Epithelial cell of prostate (primary cell): ENCODE measurements at places on chromosomes 16 and 17.

DNA sequence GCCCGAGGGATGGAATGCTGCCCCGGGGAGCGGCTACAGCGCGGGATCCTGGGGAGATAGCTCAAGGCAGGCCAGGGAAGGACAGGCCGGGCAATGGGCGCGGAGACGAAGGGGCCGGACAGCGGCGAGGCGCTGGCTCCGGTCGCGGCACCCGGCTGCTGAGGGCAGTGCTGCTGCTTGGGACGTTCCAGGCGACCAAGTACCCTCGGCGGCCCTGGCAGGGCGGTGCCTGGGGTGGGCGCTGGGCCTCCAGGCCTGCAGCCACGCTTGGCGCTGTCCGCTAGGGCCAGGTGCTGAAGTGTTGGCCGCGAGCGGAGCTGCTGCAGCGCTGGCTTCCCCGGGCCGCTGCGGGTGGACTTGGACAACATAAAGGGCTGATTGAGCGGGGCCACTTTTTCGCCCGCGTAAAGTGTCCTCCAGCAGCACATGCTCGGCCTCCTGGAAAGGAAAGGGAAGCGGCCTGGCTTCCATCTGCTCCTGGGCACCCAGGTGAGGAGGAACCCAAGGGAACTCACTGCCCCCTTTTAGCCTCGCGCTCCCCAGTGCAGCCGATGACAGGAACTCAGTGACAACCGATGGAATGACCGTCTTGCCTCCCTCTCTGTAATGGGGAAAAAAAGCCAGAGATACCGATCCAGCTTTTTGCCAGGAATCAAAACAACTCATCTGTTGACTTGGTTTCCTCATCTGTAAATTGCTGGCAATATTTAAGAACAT lies 23.7 kb downstream of the CLEC3A start:
- DNase-seq: no peak

GRCh38 chr17:50102164-50102991 lies 7.2 kb downstream of the PDK2 start:
- no peak for DNase-seq

GRCh38 chr17:55167024-55167725 lies 97.6 kb upstream of the HLF start:
- DNase-seq: no peak

- DNase-seq: no peak
These were observed 320.8 kb downstream of the FOXL1 start for GRCh38 chr16:86899151-86899550.

DNA sequence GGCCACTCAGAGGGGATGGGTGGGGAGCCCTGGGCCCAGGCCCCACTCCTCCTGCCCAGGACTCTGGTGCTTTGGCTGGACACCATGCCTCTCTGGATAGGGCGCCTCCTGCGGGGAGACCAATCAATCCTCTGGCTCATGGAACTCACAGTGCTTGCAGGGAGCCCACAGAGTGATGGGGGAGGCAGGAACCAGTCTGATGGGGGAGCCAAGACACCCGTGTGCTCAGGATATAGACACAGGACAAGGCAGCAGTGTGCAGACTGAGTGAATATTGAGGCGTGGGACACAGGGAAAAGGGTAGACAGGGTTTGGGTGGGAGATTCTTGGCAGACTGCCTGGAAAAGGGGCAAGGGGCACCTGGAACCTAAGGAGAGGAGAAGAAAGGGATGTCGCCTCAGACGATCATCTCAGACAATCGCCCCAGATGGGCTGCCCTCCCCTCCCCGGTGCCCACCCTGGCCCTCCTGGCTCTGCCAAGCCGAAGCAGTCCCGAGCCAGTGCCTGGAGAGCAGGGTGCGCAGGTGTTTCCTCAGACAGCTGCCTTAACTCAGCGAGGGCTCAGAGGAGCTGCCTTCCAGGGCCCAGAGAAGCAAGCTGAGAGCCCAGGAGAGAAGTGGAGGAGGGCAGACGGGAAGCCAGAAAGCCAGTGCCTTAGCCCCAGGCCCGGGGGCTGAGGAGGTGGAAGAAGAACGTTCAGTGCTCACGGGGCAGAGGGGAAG lies 37.4 kb upstream of the DLX4 start:
- no peak for DNase-seq

DNA sequence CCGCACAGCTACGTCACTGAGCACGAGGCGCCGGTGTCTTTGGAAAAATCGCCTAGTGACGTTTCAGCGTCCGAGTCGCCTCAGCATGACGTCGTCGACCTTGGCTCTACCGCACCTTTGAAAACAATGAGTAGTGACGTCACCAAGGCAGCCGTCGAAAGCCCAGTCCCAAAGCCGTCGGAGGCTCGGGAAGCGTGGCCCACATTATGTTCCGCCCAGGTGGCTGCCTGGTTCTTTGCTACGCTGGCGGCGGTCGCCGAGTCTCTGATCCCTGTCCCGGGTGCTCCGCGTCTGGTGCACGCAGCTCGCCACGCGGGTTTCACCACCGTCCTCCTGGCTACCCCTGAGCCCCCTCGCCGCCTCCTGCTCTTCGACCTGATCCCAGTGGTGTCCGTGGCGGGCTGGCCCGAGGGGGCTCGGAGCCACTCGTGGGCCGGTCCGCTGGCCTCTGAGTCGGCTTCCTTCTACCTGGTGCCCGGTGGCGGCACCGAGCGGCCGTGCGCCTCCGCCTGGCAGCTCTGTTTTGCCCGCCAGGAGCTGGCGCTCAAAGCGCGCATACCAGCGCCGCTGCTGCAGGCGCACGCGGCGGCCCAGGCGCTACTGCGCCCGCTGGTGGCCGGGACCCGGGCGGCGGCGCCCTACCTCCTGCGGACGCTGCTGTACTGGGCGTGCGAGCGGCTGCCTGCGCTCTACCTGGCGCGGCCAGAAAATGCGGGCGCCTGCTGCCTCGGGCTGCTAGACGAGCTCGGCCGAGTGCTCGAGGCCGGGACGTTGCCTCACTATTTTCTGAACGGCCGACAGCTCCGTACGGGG lies 1.5 kb downstream of the TMEM102 start:
- DNase-seq: peak; percentile 72

DNA sequence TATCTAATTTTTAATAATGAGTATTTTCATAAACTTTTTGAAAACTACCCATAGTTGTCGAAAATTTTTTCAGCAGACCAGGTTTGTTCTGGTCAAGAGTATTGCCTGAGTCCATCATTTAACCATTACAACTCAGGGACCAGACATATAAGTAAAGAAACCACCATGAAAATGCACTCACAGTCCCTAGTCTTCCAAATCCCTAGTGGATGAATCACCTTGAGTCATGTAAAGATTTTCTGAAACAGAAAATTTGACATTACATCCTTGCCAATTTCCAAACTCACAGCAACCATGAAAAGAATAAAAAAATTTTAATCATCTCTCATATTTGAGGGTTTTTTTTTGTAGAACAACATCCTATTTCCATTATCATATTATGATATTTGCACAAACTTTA lies 1337.5 kb upstream of the CDH8 start:
- no peak for DNase-seq

GRCh38 chr17:69539274-69539673 lies 124.8 kb downstream of the MAP2K6 start:
- no peak for DNase-seq

- no peak for DNase-seq
These were observed 3.6 kb downstream of the CYB5D2 start for GRCh38 chr17:4146641-4147040.

- no peak for DNase-seq
These were observed 126.6 kb downstream of the TMEM132E start for GRCh38 chr17:34706029-34706428.

DNA sequence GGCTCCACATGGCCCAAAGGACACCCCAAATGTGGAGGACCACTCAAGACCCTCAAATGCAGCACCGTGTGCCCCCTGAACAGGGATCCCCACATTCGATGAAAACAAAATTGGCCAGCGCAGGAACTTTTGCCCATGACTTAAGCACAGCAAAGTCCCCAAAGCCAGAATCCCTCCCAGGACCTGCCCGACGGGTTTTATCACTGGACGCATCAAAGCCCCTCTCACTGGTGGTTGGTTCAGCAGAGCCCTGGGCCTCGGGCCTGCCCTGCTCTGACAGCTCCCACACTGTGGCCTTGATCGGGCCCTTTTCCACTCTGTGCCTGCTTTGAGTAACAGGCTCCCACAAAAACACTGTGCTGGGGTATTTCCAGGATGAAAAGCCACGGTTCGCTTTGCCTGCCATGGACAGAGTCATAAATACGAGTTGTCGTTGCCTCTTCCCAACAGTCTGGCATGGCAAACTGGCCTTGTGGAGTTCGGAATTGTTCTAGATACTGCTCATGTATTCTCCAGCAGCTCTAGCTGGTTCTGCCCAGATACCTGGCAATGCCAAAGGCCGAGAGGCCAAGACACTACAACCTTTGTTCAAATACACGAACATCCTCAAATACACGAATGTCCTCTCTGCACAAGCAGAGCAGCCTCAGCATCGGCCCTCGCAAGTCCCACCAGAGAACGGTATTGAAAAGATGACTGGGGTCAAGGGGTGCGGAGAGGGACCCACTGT lies 46.4 kb downstream of the TBC1D16 start:
- no peak for DNase-seq

DNA sequence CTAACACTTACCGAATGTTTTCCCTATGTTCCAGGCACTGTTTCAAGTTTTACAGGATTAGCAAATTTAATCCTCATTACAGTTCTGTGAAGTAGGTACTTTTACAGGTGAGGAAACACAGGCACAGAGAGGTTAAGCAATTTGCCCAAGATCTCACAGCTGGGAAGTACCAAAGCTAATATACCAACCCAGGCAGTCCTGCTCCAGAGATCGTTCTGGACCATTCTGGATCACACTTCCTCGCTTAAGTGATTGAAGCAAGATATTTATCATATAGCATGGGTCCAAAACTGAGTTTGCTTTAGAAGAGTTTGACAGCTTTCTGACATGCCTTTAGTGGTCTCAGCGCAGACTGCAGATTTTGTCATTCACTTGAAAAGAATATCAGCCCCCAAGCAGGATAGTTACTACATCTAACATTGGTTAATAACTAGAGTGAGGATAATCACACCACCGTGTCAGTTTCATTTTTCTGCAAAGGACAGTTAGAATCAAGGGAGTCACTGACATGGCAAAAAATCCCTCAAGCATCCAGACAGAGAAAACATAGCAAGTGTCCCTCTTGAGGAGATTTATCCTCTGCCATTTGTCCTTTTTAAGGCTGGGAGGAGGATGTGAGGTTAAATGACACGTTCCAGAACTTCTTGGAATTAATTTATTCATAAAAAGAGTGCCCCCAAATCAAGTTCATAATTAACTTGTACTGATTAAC lies 5.1 kb downstream of the HS3ST3B1 start:
- DNase-seq: no peak

DNA sequence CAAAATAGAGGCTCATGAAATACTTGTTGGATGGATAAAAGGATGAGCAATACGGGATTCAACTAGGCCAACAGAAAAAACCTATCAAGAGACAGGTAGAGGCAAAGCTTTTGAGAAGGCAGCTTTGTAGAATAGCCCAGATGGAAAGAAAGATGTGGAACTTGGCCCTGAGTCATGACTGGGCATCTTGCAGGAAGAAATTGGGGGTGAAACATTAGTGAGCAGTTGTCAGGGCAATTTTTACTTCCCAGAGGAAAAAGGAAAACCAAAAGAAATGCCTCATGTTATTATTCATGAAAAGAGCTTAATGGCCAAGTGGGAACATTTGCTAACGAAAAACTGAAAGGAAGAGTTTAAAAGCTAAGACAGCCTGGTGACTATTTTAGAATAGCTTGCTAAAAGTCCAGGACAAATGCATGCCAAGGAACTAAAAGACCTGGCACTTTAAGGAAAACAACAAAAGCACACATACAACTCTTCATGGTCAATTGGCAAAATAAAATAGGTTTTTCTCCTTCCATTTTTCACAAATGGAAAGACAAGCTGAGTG lies 180.1 kb downstream of the HS3ST3A1 start:
- DNase-seq: no peak

GRCh38 chr17:40516581-40517285 lies 15.3 kb upstream of the TNS4 start:
- DNase-seq: no peak

DNA sequence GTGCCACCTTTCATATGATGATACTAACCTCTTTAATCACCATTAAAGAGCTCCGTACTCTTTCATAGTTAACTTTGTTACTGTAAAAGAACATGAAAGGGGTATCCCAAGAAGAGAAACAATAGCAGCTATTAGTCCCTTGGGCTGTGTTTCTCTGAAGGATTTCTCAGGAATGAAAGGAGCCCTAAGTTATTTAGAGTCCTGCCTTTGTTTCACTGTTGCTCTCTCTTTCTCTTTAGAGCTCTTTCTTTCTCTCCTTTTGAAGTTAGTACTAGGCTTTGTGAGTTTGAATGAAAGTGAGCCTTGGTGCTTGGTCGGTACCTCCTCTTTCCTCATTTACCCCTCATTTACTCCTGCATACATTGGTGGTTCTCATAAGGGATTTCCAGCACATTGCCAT lies 20.5 kb upstream of the RASL10B start:
- no peak for DNase-seq

DNA sequence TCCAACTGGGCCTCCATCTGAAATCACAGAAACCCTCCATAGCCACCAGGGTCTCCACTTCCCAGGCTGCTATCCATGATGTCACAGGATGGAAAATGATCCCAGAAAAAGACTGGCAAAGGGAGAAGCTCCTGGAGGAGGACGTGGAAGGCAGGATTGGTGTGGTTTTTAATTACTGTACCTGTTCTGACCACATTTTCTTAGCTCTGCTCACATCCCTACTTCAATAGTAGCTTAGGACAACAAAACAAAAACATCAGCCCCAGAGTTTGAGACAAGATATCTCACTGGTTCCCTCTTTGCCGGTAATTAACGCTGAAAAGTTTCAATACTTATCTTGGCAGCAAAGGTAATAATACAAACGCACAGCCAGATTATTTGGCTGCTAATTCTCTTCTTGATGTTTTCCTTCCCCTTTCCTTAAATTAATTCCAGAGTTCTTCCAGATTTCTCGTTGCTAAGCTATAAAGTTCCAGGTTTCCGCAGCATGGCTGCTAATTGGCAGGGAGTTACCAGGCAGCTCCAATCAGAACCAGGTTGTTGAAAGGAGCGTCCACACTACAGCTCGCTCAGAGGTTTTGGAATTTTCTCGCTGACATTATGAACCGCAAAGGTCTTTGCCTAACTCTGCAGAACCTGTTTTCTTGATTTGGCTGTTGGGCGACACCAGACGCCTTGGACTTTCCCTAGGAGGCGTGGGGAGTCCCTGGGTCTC lies 263.4 kb downstream of the MRTFB start:
- no peak for DNase-seq
